Kidney glomerular epithelial cell (primary cell): ENCODE measurements at places on chromosomes 13 and 19.
A peak's percentile ranks its signal among the peaks of the same experiment; 100 is the strongest.

- no peak for DNase-seq
Measured at GRCh38 chr19:49326165-49326704, 1.2 kb upstream of the SLC6A16 start.

DNA sequence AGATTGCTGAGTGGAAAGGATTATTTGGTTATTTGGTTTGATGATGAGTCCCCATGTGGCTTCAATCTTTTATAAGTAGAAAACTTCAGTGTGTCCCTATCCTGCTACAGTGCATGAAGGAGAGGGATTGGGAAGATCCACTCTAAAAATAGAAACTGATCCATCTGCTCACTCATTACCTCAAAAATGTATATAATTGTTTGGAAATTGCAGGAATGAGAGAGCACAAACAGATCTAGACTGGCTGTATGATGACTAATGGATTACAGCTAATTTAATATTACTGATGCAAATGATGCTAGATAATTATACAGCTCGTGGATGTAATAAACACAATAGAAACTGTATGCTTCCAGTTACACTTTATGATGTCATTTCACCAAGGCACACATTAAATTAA is 625.3 kb upstream of the PRR20A start:
- DNase-seq, result no peak

- DNase-seq, result no peak
Measured at GRCh38 chr13:109672545-109672944, 113.8 kb downstream of the IRS2 start.

DNA sequence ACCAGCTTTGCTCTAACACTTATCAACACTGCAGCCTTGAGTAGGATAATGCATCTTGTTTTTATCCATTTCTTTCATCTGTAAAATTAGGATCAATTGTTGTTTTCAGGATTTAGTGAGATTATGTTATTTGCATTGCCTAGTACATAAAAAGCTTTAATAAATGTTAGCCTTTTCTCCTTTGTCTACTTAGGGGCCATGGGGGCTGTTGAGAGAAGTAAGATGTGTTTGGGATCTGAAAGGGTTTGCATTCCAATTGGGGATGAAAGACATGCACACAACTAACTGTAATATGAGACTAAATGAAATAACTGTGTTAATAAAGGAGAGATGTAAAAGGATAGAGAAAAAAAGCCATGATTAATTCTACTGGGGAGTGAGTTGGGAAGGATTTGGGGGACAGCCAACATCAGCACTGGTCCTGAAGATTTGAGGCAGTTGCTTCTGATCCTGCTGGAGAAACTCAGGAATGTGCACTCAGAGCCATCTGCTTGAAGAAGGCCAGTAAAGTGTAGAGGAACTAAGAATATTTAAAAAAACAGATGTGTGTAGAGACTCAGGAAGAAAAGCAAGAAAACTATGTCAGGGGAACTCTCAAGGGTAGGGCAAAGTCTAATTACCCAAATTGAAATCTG is 236.3 kb downstream of the OLFM4 start:
- no peak for DNase-seq

DNA sequence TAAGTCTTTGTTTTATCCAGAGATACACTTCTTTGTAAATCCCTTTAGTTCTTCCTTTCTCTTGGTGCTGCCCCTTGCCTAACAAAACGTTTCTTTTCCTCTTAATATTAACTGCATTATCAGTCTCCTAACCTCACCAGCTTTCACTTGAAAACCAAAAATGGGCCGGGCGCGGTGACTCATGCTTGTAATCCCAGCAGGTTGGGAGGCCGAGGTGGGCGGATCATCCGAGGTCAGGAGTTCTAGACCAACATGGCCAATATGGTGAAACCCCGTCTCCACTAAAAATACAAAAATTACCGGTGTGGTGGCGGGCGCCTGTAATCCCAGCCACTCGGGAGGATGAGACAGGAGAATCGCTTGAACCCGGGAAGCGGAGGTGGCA is 329.8 kb upstream of the MIR17HG start:
- no peak for DNase-seq

DNA sequence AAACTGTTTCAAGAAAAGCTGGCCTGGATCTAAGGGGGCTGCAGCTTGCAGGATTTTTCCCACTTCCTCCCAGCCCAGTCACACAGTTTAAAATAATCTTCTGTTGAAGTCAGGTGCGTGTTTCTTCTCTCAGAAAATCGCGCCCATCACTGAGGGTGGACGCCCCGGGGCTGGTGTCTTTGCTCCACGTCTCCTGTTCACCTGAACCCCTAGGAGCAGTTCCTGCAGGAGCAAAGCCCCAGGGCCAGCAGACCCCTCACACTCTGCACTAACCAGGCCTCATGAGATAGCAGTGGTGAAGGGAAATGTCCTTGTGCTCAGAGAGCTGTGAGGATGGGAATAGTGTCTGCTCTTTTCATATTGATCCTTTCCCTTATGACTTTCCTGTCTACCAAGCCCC is 920 bp upstream of the SIGLEC7 start:
- no peak for DNase-seq

DNA sequence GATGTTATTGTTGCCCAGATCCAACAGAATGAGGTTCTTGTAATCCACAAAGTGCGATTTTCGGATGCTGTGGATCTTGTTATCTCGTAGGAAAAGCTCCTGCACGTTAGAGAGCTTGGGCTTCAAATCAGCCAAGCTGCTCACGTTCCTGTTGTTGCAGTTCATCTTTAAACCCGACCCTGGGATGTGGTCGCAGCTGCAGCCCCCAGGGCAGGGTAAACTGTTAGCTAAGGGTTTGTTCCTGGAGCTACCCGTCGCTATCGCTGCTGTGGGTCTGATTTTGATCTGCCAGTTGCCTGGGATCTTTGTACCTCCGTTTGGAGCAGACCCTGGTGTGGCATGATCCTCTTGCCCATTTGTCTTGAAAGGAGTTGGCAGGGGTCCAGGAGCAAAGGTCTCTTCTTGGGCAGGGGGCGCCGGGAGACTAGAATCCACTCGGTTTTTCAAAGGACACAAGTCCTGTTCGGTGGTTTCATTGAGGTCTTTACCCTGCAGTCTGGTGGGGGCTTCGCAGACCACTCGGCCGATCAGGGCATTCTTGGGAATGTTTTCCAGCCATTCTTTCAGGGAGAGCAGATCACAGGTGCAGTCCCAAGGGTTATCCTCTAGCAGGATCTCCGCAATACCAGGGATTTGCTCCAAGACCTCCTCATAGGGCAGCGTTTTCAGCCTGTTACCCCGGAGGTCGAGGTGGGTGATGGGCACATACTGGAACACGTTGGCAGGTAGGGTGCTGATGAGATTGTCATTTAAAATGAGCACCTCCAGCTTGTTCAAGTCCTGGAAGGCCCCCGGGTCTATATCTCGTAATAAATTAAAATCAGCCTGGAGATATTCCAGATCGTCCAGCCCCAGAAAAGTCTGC is 1.8 kb downstream of the SLITRK1 start:
- no peak for DNase-seq

DNA sequence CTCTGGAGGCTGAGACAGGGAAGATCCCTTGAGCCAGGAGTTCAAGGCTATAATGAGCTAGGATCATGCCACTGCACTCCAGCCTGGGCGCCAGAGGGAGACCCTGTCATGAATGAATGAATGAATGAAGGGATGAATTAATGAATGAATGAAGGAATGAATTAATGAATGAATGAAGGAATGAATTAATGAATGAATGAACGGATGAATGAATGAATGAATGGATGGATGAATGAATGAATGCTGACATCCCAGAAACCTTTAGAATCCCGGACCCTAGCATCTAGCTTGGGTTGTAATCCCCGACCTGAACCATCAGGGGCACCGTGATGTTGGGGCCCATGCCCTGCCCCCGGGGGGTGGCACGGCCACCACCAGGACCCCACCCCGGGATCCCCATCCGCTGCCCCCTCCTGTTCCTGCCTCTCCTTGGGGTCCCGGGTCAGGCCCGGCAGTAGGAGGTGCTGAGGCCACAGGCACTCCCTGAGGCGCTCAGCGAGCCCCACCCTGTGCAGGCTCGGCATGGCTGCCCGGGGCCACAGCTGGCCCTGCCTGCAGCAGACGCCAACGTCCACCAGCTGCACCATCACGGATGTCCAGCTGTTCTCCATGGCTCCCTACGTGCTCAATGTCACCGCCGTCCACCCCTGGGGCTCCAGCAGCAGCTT is 3.4 kb downstream of the EBI3 start:
- no peak for DNase-seq

- DNase-seq, result no peak
Measured at GRCh38 chr13:95073747-95074311, 227.4 kb downstream of the ABCC4 start.

DNA sequence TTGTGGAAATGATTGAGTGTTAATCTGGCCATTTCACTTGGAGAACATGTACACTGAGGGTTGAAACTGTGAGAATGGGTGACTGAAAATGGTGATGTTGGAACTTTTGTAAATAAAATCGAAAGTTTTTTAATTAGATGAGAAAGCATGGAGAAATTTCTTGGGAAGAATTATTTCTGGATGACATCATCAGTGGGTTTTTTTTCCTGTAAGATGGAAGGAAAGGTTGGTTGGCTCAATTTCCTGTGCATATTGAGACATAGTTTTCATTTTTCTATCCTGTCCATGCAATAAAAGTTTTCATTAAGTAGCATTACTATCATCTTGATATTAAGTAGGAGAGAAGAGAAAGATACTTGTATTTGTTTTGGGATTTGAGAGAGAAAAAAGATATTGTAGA is 120.6 kb upstream of the HTR2A start:
- no peak for DNase-seq

GRCh38 chr19:38250821-38251563 is 5.2 kb downstream of the PPP1R14A start:
- DNase-seq, result no peak

DNA sequence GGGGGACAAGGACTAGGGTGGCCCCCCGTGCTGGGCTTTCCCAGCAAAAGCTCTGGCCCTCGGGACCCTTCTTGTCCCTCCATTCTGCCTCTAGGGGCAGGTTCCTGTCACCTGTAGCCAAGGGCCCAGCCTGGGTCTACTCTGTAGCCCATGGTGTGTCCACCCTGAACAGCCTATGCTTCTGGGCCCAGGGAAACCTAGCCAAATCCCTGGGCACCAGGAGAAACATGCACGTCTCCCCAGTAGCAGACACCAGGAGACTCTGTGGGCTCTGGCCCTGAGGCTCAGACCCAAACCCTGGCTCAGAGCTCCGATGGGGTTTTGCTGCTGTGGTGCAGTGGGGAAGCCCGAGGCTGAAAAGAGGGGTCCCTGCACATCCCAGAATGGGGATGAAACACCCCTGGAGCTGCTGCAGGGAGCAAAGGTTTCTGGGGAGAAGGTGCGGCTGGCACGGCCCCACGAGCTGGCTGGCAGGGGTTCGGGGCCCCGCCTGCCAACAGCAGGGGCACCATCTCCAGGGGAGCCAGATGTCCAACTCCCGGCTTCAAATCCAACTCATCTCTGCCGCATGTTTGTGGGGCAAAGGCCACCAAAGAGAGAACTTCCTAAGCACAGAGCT is 18.2 kb downstream of the CEBPG start:
- no peak for DNase-seq

DNA sequence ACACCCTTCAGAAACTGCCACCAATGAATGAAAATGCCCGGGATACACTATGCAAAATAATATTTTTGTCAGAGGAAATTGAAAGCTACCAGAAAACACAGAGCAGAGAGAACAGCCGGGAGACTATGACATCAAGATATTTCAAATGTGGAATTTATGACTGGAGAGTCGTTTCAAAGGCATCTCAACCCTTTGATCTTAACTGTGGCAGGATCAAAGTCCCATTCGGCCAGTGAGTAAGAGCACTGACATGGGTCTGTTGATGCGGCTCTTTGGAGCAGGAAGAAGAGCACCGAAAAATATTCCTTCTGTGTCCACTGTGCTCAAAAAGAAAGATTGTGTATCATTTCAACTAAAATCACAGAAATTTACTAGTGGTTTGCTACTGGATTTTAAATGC is 201.9 kb downstream of the RFC3 start:
- DNase-seq, result peak; percentile 33

GRCh38 chr13:43293986-43294385 is 270.6 kb downstream of the DNAJC15 start:
- DNase-seq, result no peak
